ENCODE measurements at places on chromosomes 2 and 18.

DNA sequence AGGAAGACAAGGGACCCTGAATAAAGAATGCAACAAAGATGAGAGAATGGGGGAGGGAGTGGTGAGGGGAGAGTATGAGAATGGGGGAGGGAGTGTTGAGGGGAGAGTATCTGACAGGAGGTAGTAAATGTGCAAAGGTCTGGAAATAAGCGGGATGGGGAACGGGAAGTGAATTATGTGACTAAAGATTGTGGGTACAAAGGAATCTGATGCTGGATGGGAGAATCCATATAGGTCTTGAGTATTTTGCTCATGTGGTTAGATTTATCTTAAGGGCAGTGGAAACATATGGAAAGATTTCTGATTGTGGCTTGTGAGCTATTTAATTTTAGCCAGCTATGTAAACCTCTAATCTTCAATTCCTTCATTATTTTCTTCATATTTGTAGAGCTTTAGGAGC, 593.4 kb downstream of the DCC start:
- no peak for DNase-seq

- DNase-seq = no peak
Observed at GRCh38 chr2:211390536-211391188, 834.3 kb downstream of the CPS1 start.

- no peak for DNase-seq
Observed at GRCh38 chr2:177484180-177484795, 91.7 kb downstream of the AGPS start.

DNA sequence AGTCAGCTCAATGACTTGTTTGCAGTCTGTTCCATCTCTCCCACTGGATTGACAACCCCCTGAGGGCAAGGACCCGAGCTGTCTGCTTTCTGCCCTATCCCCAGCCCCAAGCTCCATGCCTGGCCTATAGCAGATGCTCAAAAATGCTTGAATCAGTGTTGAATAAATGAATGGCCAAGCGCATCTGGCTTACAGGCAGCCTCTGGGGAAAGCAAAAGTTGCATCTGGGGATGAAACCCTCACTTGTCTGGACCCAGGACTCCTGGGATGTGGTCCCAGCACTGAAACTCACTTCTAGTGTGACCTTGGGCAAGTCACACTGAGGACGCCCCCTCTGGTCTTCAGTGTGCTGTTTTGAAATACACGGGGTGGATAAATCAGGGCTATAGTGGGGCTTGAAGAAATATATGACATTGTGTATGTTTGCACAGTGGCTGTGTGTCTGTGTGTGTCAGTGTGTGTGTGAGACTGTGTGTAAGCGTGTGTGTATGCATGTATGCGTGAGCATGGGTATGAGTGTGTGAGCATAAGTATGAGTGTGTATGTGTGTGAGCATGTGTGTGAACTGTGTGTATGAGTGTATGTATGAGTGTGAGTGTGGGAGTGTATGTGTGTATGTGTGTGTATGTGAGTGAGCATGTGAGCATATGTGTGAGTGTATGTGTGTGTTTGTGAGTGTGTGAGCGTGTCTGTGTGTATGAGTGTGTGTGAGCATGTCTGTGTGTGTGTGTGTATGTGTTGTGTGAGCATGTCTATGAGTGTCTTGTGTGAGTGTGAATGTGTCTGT, 27.8 kb upstream of the TNS1 start:
- DNase-seq = no peak

- no peak for DNase-seq
Observed at GRCh38 chr18:66621816-66622576, 18.1 kb upstream of the CDH19 start.

DNA sequence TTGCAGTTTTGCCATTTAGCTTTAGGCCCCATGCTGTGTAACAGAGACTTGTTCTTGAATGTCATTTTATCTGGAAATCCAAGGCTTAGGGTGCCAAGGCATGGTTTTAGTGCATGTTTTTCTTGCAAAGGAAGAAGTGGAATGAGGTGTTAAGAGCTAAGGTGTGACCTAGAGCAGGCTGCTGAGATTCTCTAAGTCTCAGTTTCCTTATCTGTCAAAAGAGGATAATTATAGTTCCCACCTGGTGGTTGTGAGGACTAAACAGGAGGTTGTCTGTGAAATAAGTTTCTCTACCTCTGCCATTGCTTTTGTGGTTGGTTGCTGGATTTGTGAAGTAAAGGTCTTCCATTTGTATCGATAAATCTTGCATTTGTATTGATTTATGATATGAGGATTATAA, 82.0 kb downstream of the TANC1 start:
- no peak for DNase-seq

- no peak for DNase-seq
Observed at GRCh38 chr2:100070078-100070477, 72.3 kb downstream of the AFF3 start.

DNA sequence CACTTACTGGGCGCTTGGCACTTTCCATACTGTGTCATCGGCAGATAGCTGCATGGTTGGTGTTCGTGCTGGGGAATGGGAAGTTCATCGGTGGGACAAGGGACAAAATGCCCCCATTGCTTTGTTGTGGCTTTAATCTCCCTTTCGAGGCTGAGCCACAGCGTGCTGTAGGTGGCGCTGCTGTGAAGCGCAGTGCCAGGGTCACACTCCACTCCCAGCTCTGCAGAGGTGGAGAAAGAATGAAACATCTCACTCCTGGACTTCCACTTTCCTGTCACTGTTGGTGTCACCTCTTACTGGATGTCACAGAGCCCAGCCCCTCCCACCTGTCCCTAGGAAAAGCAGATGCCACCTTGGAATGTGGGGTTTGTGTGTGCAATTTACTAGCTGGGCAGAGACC, 8.7 kb downstream of the TYMS start:
- DNase-seq = no peak

GRCh38 chr2:173676647-173677046, 288.5 kb downstream of the SP3 start:
- DNase-seq = no peak

DNA sequence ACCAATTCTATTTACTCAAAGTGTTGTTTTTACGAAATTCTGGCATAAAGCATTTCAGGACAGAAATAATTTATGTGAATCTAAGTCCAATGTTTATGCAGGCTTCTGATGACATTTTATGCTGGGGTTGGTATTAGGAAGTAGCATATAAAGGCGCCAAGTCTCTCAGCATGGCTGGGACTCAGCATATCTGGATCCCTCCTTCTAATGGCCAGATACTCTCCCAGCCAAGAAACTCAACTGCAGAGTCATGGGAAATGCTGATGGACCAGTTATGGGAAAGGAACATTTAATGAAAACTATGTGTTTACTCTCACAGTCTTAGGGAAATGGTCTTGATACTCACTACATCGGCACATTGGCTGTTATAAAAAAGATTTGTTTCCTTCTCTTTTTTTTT, 392.2 kb downstream of the ARHGAP15 start:
- DNase-seq = no peak

GRCh38 chr2:120559401-120559800, 176.3 kb upstream of the GLI2 start:
- no peak for DNase-seq

DNA sequence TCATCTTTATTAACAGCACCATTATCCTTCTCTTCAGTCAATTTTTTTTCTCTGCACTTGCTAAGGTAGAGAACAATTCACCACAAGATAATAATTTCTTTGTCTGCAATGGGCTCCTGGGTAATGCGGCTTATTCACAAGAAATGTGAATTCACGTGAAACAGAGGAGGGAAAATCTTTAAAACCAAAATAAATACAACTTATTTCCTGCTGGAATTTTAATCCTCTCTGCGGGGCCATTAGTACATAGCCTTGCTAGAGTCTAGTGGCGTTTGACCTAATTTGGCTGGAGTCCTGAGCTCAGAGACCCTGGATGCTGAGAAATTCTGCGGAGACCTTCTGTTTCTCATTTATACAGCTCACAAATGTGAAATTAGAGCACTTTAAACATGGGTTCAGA, 319.3 kb upstream of the MMADHC start:
- DNase-seq = no peak

GRCh38 chr18:65938592-65939372, 188.0 kb downstream of the CDH7 start:
- no peak for DNase-seq

DNA sequence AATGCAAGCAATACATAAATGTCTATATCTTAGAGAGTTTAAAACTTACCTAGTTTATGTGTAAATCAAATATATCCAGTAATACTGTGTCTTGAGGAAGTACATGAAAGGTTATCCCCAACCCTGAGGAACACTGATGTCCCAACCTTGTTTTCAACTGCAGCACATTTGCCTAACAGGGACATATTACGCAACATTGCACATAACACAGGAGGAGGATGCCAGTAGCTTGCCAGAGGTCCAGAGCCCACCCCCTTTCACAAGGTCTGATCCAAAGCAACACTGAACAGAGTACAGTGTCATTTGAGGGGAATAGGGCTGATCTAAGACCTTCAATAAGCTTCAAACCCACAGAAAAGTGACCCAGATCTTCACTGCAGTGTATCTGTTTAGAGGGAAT, 678.5 kb downstream of the ARHGAP15 start:
- no peak for DNase-seq

- DNase-seq = no peak
Observed at GRCh38 chr2:148680462-148680861, 35.9 kb downstream of the EPC2 start.

DNA sequence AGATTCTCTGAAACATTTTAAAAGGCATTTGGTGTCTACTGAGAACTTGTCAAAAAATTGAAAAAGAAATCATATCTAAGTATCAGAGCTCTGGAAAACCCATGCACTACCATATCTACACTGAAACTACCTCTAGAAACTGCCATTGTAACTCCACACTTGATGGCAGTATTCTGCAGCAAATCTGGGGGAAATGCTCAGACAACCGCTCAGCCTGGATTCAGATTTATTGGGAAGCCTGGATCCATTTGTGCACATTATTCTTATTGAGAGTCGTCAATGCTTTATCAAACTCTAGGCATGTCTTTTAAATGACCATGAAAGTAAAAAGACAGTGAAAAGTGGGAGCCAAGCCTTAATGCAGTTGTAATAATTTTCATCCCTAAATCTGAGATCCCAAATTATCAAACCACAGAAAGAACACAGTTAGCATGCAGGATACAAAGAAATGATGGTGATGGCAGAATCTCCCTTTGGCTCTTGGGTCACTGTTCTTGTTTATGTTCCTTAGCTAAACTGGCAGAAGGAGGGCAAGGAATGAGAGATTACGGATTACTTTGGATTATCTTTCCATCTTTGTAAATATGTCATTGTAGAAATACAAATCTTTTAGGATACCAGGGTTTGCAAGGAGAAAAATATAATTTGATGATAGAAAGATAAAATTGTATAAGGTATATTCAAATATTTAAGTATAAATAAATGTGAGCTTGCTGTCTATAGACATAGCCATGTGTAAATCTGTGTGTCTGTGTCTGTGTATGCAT, 512.1 kb upstream of the SYT4 start:
- no peak for DNase-seq

GRCh38 chr2:11411768-11412448, 54.1 kb downstream of the E2F6 start:
- no peak for DNase-seq

- no peak for DNase-seq
Observed at GRCh38 chr2:74119339-74119738, 28.4 kb downstream of the BOLA3 start.

- no peak for DNase-seq
Observed at GRCh38 chr2:54329482-54330161, 73.6 kb upstream of the TSPYL6 start.

DNA sequence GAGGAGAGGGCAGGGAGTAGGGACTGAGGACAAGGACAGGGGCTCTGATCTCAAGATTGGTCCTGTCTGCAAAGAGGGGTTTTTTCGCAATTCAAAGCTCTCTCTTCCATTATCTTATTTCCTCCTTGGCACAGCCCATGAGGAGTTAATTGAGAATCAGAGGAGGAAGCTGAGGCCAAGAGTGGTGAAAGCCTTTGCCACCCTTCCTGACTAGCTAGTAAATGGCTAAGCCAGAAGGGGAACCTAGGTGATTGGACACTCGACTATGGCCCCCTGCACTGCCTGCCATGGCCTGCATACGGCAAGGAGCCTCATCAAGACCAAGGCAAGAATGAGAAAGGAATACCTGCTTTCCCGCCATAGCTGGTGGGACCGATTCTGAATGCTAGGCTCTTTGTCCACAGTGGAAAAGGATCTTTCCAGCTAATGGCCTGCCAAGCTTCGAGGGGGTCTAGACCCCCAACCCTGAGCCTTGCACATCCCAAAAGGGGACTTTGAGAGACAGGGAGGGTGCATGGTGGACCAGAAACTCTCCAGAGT, 237.9 kb downstream of the HAUS1 start:
- no peak for DNase-seq

DNA sequence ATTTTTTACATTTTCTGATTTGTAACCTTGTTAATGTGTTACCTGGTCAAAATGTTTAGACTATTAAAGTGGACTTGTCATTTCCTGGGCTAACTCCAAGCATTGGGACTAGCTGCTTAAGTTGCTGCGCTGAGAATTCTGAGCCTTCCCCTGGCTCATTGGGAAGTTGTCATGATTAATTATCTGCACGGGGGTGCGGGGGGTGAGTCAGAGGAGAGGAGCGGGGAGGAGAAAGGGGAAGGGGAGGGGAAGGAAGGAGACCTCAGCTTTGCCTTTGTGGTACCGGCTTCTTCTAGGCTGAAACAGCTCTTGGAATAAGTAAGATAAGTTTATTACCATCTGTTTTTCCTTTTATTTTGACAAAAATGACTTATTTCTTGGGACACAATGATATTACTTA, 52.9 kb upstream of the APCDD1 start:
- no peak for DNase-seq

GRCh38 chr18:42471885-42472284, 516.9 kb downstream of the PIK3C3 start:
- no peak for DNase-seq

- no peak for DNase-seq
Observed at GRCh38 chr2:217077831-217078407, 218.1 kb upstream of the TNP1 start.

DNA sequence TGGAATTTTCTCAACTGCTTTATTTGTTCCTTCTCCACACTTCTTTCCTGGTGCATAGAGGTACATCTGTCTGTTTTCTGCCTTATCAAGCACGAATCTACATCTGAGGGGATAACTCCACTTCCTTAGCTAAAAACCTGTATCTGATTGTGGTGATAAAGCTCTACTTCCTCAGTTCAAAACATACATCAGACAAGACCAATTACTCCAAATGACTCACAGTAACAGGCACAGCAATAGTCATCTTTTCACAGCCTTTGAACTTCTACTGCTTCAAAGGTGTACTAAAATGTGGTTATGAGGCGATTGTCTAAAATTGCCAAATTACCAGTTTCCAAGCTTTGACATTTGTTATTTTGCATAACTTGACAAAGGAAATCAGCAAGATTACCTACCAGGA, 803.6 kb upstream of the ZEB2 start:
- no peak for DNase-seq

DNA sequence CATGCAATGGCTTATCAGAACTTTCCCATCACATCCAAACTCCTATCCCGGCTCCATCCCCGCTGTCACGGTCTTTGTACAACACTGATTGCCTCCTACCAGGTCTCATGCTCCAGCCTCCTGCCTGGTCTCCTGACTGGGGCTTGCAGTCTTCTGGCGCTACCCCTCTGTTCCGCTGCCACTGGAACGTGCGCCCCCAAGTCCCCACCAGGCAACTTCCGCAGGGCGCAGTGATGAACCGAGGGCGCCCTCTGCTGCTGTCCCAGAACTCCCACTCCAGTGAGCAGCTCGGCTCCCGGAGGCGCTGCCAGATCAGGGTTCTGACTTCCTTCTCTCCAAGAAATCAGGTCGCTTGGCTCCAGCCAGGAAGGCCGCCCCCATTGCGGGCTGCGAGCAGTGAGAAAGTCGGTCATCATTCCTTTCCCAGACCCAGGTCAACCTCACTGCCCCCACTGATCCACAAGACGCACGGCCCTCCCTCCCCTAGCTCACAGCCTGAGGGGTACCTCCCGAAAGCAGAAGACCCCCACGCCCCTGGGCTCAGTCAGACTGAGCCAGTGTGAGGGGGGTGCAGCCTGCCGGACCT, 43.9 kb upstream of the RAB11FIP5 start:
- peak; percentile 12 for DNase-seq

Measured in CD4-positive, alpha-beta T cell treated with Interleukin-15 for 4 hours (primary cell).